ENCODE measurements at places on chromosomes 11 and 22. TPM values are rescaled to one million over a fixed set of nuclear protein-coding genes. Genes with fewer than 3 reads are reported as not detected.

SAA2 gene
- 4.1 TPM for total RNA-seq

LBHD1 gene
- total RNA-seq: 4.2 TPM

E2F8 gene
- 10.7 TPM for total RNA-seq

GPHA2 gene
- 1.6 TPM for total RNA-seq

DNA sequence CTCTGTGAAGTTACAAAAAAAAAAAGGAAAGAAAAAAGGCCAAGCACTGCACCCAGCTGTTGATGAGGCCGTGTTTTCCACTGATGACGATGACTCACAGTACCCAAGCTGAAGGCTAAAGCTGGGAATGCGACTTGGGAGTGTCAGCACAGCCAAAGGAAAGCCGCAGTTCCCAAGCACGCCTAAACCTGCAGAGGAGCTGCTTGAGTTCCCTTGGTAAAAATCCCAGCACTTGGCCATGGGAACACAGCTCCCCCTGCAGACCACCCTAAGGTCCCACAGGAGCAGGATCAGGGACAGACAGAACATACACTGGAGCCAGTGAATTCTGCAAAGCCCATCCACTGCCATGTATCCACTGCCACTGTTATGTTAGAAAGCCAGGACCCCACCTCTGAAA is 39.9 kb downstream of the SERGEF start:
- H3K4me3 ChIP-seq: no peak overlapping the region
- H3K4me1 ChIP-seq: 0 out of 2 replicates have a peak, but pooled peaks cover 3% of the 10 kb centered on the region
- DNase-seq: peak; percentile 79
- peaks cover 26% of the 10 kb centered on the region for H3K36me3 ChIP-seq

Measured in WTC11 (cell line).